ENCODE measurements at places on chromosomes 11 and 22.
A peak's percentile ranks its signal among the peaks of the same experiment; 100 is the strongest.

- DNase-seq, result no peak
Observed at GRCh38 chr11:69230856-69231425, 63.0 kb upstream of the MYEOV start.

DNA sequence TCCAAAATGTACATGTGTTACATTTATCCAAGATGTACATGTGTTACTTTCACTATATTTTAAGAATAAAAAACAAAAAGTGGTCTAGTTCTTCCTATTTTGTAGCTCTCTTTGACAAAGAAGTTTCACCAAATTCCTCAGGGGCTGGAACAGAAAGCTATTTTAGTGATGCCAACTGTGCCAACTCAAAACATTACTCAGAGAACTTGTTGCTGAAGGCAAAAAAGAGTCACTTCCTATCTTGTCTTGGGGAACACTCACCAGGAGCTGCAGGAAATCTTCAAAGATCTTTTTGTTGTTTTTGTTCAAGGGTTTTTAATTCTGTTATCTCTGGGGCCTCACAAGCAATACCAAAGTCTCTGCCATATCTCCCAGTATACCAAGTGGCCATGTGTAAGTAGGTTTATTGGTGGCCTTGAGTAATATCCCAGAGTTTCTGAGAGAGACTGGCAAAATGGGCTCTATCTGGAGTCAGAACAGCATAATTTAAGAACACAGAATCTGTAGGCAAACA, 13.6 kb upstream of the EED start:
- no peak for DNase-seq

- no peak for DNase-seq
Observed at GRCh38 chr22:19438298-19438697, 6.0 kb downstream of the MRPL40 start.

GRCh38 chr11:65474864-65475263, 24.0 kb upstream of the MALAT1 start:
- no peak for DNase-seq

DNA sequence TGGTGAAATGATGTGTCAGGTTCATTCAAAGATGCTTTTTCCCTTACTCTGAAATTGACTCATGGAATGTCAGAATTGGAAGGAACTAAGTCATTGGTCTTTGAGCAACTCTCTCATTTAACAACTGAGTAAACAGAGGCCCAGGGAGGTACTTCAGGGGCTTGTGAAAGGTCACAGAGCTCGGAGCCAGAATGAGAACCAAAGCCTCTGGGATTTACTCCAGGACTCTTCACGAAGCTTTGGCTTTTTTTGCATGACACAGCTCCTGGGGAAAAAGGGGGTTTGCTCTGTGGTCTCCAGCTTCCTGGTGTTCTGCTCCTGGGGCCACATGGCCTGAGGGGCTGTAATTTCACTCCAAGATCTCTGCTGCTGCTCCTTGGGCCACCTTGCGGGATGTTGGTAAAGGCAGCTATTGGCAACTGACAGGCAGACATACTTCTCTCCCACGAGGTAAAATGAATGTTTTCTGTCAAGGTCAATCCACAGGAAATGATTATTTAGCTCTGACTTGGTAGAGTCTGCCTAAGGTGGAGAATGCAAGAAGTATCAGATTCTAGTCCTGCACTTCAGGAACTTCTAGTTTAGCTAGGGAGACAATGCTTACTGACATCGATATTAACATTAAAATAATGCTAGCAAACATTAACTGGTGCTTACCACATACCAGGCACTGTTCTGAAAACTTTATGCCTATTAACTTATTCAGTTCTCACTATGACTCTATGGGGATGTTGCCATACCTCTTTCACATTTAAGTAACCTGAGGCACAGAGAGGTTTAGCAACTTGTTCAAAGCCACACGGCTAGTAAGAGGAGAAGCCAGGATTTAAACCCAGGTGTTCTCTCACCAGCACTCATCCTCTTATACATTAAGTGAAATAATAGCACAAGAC, 16.1 kb downstream of the PKNOX2 start:
- DNase-seq, result no peak

DNA sequence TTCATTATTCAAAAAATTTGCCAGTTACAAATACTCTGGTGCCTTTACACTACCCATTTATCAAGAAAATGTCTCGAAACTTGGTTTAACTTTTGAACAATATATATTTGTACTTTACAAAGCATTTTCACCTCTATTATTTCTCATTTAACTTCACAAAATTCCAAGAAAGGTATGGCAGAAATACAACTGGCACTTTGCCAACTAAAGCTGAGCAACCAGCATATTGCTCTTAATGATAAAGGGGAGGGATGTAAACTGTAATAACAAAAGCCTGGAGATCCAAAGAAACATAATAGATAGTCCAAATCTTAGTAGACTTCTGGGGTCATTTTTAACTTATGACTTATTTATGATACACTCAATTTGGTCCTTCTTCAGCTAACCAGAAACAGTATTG, 7.7 kb downstream of the PITPNB start:
- DNase-seq, result no peak

DNA sequence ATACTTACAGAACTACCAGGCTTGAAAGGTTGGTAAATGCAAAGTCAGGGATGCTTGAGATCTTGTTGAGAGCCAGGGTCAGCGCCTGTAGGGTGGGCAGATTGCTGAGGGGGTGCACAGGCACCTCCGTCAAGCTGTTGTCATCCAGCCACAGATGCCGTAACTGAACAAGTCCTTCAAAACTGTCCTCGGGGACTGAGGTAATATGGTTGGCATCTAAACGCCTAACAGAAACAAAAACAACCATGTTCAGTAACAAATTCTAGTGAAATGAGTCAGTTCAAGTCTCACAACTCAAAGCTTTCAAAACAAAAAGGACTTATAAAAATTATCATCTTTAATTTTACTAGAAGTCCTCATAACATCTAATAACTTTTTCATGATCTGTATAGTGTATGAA, 22.2 kb upstream of the CCDC34 start:
- peak; percentile 66 for DNase-seq

- no peak for DNase-seq
Observed at GRCh38 chr11:65424205-65425104, 1.9 kb downstream of the NEAT1 start.

DNA sequence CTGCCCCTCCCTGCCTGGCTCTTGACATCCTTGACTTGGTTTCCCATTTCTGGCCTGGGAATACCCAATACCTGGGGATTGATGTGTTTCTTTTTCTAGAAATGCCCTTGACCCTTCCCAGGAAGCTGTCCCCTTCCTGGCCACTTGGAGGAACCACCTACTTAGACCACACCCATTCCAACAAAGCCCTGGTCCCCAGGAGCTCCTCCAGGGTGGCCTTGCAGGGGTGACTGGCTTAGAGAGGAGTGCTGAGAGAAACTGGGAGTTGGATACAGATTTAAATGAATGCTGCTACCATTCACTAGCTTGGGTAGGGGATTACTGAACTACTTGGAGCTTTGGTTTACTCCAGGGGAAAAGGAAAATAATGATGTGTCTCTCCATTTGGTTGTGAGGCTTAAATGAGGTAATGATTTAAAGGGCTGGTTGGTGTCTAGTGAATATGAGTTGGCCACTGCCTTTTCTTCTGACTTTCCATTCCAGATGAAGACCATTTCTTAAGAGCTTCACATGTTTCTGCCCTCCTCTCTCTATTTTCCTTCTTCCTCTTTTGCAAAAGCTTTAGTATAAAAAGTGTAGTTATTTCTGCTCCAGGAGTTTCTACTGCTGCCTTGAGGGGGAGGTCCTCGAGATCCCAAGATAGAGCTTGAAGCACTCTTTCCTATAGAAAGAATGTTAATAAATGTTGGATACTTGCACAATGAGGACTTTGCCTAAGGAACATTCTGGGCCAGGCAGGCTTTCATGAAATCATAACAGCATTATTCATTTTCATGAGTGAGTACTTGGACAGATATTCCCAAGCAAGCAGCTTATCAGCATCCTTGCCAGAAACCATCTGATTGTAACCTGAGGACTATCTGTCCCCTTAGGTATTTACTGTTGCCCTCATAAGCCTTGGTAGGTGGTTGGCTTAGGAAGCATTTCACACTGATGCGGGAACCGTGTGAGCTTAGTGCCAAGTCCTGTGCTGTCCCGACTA, 22.4 kb downstream of the PANX1 start:
- no peak for DNase-seq

- no peak for DNase-seq
Observed at GRCh38 chr11:17594686-17595192, 47.7 kb downstream of the OTOG start.

GRCh38 chr11:65419772-65420481, 2.7 kb upstream of the NEAT1 start:
- DNase-seq, result no peak

All from glutamatergic neuron (in vitro differentiated cells).